ENCODE measurements at places on chromosomes 3 and 15.
A peak's percentile ranks its signal among the peaks of the same experiment; 100 is the strongest.

- peak; percentile 77 for ATAC-seq
These were observed 400.8 kb upstream of the PROK2 start for GRCh38 chr3:72185549-72186399.

DNA sequence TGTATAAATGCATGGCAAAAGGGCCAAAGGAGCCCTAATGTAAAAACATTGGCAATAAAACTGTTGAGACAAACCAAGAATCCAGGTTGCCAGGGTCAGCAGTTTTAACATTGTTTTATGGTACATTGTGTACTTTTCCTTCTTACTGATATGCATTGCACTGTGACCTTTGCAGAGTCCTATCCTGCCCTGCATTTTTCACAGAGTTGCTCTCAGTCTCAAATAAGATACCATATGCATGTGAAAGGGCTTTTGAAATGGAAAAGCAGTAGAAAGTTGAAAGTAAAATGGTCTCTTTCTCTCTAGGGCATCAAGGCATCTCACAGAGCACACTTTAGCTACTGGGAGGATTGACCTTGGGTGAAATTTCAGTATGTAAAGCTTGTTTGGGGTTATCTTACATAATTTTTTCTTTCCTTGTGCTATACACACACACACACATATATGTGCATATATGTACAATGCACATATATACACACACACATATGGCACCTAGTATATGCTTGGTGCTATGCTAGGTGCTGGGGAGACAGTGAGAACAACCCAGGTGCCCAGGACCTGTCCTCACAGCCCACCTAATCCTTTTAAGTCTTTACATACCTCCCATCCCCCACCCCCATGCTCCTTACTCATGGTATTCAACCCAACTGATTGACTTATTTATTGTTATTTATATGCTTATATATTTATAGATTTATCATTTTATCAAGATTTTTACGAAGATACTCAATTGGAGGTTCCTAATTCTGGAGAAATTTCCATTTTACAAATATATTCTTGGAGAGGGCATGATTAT is 1.2 kb upstream of the PPP2R3A start:
- no peak for ATAC-seq

DNA sequence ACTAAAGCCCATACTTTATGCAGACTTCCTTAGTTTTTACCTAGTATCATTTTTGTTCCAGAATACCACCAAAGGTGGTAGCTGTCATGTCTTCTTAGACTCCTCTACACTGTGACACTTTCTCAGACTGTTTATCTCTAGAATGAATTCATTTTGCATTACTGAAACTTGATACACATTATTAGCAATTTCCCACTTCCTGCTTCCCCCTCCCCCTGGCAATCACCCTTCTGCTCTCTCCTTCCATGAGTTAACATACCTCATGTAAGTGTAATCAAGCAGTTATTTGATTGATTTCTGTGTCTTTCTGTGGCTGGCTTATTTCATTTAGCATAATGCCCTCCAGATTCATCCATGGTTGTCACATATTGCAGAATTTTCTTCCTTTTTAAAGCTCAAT is 204.9 kb downstream of the STAG1 start:
- ATAC-seq = no peak

DNA sequence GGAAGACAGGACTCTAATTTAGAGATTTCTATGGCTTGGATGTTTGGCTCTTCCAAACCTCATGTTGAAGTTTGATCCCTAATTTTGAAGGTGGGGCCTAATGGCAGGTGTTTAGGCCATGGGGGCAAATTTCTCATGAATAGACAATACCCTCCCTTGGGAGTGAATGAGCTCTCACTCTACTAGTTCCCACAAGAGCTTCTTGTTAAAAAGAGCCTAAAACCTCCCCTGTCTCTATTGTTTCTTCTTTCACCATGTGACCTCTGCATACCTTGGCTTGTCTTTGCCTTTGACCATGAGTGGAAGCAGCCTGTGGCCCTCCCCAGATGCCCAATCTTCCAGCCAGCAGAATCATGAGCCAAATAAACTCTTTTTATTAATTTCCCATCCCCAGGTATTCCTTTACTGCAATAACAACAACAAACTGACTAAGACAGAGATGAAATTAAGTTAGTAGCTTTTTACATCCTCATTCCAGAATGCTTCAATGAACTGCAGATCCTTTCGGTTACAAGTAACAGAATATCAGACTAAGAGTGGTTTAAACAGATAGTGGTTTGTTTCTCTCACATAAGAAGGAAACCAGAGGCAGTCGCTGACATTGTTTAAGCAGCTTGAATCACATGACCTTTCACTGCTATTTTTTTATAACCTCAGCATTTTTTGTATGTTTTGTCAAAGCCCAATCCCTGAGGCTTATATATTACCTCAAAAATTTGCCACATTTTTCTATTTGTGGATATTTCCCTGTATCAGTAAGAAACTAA is 1013.3 kb upstream of the SEMA6D start:
- no peak for ATAC-seq

GRCh38 chr3:40240921-40241320 is 68.6 kb upstream of the EIF1B start:
- no peak for ATAC-seq

GRCh38 chr15:65068403-65068788 is 605 bp upstream of the RASL12 start:
- ATAC-seq = no peak

- no peak for ATAC-seq
These were observed 11.8 kb upstream of the CCR8 start for GRCh38 chr3:39317571-39318169.

DNA sequence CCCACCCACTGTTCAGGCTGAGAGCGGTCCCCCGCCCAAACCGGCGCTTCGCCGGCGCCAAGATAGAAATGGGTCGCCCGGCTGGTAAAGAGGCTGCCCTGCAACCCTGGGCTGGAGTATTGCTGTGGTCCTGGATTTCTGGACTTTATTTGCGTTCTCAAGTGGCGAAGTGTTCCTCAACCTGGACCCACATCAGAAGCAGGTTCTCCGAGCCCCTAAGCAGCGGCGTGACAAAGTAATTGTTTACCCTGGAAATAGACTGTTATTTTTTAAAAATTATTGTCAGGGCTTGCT is 481 bp upstream of the DYNC1LI1 start:
- ATAC-seq = peak; percentile 72

GRCh38 chr3:62238003-62238402 is 135.3 kb downstream of the FEZF2 start:
- ATAC-seq = peak; percentile 14

GRCh38 chr3:11522398-11522715 is 121.4 kb downstream of the VGLL4 start:
- ATAC-seq = no peak

- no peak for ATAC-seq
These were observed 56.4 kb downstream of the PLD1 start for GRCh38 chr3:171753665-171754408.

DNA sequence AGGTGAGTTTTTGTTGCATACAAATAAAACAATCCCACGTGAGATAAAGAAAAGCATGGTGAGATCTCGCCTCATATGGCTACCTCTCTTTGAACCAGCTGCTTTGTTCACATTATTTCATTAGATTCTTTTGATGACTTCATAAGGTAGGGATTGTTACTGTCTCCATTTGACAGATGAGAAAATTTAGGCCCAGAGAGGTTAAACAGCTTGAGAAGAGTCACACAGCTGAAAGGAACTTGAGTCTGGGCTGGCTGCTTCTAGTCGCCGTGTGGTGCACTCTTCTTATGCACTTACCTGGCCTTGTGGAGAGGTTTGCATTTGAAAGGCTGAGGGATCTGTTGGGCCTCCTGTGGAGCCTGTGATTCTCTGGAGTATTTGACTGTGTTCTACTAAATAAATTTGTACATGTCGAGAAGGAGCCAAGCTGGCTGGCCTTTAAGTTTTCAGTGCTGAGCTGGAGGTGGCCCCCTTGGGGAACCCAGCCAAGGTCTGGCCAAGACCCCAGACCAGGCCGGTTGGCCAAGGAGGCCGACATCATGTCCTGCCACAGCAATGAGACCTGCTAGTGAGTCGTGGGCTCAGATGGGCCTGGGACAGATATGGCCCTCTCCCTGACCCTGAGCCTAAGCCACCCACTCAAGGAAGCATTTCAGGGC is 125.1 kb downstream of the SMAD6 start:
- no peak for ATAC-seq

DNA sequence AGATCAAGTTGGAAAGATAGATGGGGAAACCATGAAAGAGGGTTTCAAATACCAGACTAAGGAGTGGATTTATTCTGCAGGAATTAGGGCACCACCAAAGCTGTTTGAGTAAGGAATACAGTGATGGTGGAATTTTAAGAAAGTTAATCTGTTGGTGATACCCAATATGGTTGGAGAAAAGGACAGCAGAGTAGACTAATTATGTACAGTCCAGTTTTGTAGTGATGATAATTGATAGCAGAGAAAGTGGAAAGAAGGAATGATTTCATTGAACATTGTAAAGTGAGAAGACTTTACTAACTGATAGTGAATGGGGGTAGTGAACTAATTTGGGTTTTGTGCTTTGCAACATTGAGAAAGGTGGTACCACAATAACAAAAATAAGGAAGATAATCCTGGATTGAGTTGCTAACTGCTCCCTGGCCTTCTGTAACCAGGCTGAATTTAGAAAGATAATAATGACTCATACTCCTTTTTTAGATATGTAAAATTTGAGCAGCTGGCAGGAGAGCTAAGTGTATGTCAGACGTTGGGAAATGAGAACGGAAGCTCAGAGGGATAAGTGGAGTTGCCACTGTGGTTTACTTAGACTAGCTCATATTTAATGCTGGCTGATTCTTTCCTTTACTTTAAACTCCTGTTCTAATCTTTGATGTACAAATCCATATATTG is 16.9 kb downstream of the TCAIM start:
- peak; percentile 100 for ATAC-seq

GRCh38 chr15:90115783-90116182 is 13.5 kb upstream of the IDH2 start:
- no peak for ATAC-seq

DNA sequence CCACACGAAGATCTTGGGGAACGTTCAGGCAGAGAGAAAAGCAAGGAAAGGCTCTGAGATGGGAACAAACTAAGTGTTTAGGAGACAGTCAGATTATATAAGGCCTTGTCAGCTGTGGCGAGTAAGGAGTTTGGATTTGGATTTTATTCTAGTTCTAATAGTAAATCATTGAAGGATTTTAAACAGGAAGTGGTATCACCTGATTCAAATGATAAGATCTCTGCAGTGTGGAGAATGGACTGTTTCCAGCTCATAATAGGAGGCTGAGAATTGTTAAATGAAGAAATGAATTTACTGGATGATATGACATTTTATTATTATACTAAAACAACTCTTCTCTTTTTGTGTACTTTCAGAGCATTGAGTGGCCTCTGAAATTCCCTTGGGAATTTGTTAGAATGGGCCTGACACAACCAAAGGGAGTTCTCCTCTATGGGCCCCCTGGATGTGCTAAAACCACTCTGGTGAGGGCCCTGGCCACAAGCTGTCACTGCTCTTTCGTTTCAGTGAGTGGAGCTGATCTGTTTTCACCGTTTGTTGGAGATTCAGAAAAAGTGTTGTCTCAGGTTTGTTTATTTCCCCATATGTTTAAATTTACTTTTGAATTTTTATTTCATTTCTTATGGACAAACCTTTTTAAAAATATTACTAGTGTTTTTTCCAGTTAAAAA is 36.0 kb upstream of the GATM start:
- no peak for ATAC-seq

DNA sequence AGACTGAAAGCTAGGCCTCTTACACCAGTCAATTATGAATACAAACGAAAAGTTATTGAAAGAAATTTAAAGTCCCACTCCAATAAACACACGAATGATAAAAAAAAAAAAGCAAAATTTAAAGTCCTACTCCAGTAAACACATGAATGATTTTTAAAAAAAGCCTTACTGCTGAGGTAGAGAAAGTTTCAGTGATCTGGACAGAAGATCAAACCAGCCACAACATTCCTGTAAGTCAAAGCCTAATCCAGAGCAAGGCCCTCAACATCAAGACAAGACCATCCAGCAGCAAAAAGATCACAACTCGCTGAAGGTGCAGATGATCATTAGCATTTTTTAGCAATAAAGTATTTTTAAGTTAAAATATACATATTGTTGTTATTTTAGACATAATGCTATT is 95.6 kb upstream of the LIPC start:
- ATAC-seq = no peak

- peak; percentile 6 for ATAC-seq
These were observed 73.3 kb downstream of the MRPL46 start for GRCh38 chr15:88393719-88394519.

DNA sequence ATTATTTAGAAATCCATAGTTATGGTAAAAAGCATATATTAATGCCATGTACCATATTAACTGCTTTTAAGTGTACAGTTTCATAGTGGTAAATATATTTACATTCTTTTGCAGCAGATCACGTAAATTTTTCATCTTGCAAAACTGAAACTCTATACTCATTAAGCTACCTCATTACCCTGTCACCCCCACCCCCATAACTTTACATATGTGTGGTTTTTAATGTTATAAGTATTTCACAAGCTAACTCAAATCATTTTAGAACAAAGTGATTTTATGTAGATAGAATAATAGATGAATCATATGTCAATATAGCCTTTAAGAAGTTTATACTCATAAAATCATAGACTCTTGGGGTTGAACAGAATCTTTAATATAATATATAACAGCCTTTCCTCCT is 7.1 kb upstream of the TP63 start:
- no peak for ATAC-seq

DNA sequence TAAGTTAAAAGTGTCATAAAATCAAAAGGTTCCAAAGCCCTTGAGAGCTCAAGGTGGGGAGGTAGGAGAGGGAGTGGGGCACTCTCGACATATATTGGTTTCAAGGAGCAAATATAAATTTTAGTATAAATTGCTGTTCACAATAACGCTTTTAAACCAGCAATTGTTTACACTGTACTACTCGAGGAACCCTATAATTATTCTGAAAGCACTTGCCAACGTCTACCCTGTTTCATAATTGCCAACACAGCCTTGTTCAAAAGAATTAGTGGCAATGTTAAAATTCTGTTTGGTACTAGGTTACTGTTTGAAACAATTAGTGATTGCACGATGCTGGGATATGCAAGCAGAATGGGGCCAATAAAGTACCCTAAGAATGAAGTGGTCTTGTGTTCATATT is 76.3 kb upstream of the ICE2 start:
- no peak for ATAC-seq

DNA sequence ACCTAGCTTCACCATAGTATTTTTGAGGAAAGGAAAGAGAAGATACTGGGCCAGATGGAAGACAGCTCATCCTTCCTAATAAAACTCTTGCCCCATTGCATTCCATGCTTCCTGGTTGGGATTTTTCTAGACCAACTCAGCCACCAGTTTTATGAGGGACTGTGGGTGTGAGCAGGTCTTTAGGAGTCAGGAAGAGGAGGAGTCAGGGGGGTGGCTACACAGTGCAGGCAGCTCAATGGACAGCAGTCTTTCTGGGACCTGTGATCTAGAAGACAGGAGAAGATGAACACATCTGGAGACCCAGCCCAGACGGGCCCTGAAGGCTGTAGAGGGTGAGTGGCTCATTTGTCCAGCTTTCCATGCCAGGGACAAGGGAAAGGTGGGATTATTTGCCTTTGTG is at the start of gene NOX5:
Gene NOX5, plus strand, starts transcription at position 242 of the 400 bp plus-strand sequence. Its CDS starts 41 bp downstream, at position 283.
- no peak for ATAC-seq

GRCh38 chr15:77866186-77866585 is 211.3 kb downstream of the TBC1D2B start:
- no peak for ATAC-seq

Data from motor neuron (in vitro differentiated cells).